Activated CD8-positive, alpha-beta T cell treated with anti-CD3 and anti-CD28 coated beads, Interleukin-2, amount 10 ng/mL, durations not matched to agents 7 days and 5 days (primary cell): ENCODE measurements at places on chromosomes 5 and 9. TPM values are rescaled to one million over a fixed set of nuclear protein-coding genes. Genes with fewer than 3 reads are reported as not detected.

Gene CFAP157
- not detected for total RNA-seq

Gene FGF18
- total RNA-seq = not detected

Gene ELAVL2
- total RNA-seq = not detected

Gene FCN2
- not detected for total RNA-seq

Gene WDR31
- 0.92 TPM for total RNA-seq

Gene PTPRD
- not detected for total RNA-seq

Gene NUTM2F
- total RNA-seq = not detected

Gene ALDH1A1
- not detected for total RNA-seq

Gene TLX3
- total RNA-seq = not detected

Gene SLC34A1
- total RNA-seq = 2.0 TPM

Gene MTAP
- 62.5 TPM for total RNA-seq

DNA sequence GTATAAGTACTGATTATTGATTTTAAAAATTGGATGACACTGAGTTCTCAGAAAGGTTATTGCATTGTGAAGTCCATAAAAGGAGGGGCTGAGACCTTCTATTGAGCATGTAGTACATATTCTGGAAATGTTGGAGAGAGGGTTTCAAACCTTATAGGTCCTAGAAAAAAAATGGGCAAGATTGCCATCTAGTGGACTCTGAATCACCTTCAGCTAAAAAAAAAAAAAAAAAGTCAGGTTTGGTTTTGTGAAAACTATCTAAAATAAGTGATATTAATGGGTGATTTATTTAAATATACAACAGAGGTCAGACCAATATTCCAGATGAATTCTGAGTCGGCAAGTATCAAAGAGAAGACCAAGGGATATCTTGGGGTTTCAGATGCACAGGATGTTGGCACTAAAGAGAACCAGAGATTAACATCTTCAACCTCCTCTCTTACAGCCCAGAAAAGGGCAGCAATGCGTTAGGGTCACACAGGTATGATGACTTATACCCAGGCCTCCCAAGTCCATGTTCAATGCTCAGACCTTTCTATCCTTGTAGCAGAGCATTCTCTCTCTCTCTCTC lies 109.8 kb upstream of the NMUR2 start:
- no peak for DNase-seq

DNA sequence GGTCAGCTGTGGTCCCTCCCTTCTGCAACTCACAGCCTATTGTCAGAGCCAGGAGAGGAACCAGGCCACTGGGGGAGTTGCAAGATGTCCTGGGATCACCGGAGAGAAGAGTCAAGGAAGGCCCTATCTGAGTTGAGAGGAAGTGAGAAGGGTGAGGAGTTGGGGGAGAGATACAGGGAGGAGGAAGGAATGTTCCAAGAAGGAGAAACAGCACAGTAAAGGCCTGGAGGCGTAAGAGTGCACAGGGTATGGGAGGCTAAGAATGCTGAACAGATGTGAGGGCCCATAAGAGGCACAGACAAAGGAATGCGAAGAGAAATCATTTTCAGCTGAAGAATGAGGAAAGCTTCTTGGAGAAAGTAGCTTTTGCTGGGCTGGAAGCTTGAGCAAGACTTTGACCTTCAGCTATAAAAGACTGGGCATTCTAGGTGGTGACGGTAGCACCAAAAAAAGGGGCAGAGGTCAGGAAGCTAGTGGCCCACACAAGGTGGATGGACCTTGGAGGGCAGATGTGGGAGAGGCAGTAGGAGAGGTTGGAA lies 21.6 kb upstream of the CSF1R start:
- peak; percentile 9 for DNase-seq

GRCh38 chr5:57320582-57320981 lies 146.7 kb downstream of the GPBP1 start:
- no peak for DNase-seq

GRCh38 chr5:127549551-127549950 lies 32.1 kb downstream of the PRRC1 start:
- DNase-seq = no peak

- peak; percentile 51 for DNase-seq
Measured at GRCh38 chr9:114282926-114283325, 40.0 kb upstream of the ORM1 start.

DNA sequence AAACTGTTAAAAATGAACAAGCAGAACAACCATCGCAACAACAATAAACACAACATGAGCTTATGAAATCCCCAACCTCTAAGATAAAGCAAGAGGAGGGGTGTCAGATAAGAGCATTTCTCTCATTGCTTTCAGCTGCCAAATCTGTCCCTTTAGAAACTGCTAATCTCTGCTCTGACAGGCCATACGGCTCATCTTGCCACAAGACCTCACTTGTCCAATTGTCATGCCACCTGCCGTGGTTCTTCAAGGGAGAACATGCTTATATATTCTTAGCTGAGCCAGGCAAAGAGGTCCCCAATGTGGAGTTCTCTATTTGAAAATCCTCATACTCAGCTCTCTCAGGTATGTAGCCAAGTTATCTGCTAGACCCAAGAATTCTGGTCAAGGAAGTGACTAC lies 405.0 kb upstream of the TNC start:
- DNase-seq = no peak

GRCh38 chr5:36631154-36631553 lies 24.7 kb downstream of the SLC1A3 start:
- no peak for DNase-seq

- DNase-seq = no peak
Measured at GRCh38 chr5:120140501-120140900, 323.6 kb upstream of the PRR16 start.

DNA sequence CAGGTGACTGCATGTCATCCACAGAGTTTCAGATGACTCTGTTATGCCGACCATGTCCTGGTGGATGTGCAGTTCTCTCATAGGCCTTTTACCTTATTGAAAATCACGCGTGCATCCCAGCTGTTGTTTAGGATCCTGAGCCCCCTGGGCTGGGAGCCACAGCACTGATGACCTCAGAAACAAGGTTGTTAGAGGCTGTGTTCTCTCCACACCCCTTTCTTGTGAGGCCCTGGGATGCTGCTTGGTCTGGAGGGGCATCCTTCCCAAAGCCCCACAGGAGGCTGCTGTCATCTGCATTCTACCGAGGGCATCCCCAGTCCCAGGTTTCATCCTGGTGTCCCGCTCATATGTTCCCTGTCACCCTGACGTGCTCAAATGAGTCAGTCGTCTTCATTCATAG lies 76.5 kb upstream of the IRX4 start:
- DNase-seq = no peak

DNA sequence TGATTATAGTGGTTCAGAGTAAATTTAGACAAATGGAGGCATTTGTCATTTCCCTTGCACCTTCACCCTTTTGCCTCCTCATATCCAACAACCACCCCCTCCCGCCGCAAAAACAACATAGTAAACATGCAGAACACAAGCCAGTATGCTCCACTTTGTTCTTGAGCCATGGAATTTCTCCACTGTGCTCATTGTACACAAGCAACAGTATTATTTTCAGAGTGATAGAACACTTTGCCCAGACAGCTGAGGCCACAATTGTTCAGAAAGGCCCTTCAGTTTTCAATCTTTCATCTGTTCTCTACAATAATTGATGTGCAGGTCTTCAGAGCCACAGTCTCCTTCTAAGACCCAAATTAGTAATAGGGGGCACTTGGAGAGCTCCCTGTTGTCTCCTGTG lies 272.8 kb upstream of the SLC30A5 start:
- no peak for DNase-seq

DNA sequence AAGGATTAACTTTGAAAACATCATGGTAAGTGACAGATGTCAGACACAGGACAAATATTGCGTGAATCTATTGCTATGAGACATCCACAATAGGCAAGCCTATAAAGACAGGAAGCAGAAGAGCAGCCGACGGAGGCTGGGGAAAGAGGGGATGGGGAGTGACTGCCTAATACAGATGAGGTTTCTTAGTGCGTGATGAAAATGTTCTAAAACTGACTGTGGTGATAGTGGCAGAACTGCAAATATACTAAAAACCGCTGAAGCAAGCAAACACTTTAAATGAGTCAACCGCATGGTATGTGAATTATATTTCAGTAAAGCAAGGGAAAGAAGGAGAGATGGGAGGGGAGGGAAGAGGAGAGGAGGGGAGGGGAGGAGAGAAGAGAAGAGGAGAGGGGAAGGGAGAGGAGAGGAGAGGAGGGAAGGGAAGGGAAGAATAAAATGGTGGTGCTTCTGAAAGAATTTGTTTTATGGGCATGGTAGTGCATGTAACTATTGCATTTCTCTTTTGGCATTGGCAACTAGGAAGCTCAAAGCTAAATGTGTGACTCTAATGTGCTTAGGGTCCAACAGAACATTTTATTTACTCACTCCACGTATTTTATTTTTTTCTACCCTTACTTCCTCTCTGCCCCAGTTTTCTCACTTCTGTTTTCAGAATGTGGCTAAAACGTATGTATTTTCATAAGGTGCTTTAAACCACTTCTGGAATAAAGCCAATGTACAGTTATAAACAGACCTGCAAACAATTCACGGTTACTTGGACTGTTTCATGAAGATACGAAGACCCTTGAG lies 21.3 kb downstream of the AKNA start:
- DNase-seq = peak; percentile 59

DNA sequence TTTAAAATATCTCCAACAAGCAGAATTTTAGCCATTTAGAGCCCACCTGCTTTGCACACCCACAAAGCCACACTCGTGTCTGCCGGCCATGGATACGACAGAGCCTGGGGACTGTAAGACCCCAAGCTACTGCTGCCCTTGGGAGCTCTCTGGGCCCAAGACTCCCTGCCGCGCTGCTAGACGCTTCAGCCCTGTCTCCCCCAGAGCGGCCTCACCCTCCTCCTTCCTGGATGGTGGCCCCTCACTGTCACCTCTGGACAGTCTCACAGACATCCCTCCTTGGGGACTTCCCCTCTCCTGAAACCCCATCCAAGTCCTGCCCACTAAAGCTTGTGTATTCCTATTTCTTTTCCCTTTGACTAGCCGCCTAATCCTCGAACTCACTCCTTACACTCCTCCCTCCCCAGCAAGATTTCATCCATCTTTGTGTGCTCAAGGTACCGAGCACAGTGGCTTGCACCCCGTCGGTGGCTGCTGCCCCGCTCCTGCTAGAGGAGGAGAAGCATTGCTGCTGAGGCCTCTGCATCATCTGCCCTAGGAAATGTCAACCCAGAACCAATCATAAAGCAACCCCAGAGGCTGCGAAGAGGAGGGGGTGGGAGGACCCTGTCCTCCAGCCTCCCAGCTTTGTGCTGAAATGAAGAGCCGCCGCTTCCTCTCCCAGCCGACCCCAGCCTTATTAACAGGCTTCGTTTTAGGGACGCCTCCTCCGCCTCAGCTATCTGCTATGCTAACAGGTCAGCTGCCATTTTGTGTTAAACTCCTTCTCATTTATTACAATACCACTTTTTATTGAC lies 71.2 kb downstream of the CFAP77 start:
- DNase-seq = no peak

GRCh38 chr9:35829084-35829763 lies at the start of gene TMEM8B:
Gene TMEM8B (plus strand): TSS chr9:35829228. CDS start chr9:35829448, 220 bp downstream.
- DNase-seq = peak; percentile 96

- DNase-seq = no peak
Measured at GRCh38 chr5:6734243-6734700, 21.0 kb downstream of the TENT4A start.

GRCh38 chr9:134325096-134325812 lies 1.0 kb upstream of the RXRA start:
- no peak for DNase-seq

DNA sequence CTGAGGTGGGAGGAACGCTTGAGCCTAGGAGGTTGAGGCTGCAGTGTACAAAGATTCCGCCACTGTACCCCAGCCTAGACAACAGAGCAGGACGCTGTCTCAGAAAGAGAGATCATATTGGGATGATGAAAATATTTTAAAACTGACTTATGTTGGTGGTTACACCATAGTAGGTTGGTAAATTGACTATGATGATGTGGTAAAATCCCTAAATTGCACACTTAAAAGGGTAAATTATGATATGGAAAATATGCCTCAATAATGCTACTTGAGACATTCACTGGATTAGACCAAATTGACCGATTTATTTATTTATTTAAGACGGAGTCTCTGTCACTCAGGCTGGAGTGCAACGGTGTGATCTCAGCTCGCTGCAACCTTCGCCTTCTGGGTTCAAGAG lies 21.9 kb upstream of the TOR1B start:
- no peak for DNase-seq

- DNase-seq = no peak
Measured at GRCh38 chr5:93090698-93091097, 490.3 kb downstream of the NR2F1-AS1 start.

- no peak for DNase-seq
Measured at GRCh38 chr9:121966706-121967105, 126.4 kb downstream of the TTLL11 start.

DNA sequence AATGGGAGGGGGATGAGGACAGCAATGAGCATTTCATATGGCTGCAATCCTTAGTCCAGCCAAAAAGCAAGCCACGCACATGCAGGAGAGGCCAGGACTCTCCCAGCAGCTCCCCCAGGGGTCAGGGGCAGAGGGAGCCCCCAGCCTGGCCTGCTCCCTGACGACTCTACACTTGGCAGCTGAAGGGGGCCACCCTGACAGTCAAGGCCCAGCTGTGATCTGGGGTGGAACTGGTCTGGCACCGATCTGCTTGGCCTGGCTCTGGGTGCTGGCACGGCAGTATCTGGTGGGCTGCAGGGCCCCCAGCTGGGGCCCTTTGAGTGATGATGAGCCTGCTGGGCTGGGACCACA lies 118.1 kb downstream of the ADAMTS2 start:
- no peak for DNase-seq

- no peak for DNase-seq
Measured at GRCh38 chr9:136995772-136996311, 526 bp downstream of the CLIC3 start.

DNA sequence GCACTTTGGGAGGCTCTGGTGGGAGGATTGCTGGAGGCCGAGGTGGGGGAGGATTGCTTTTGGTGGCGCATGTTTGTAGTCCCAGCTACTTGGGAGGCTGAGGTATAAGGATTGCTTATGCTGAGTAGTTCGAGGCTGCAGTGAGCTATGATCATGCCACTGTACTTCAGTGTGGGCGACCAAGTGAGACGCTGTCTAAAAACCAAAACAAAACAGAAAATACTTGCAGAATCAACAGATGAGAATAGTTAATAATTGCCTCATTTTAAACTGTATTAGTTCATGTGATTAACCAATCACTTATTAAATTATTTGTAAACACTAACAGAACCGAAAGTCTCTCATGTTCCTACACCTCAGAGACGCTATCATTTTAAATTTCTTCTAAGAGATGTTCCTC lies 118.1 kb downstream of the CCDC171 start:
- DNase-seq = no peak

DNA sequence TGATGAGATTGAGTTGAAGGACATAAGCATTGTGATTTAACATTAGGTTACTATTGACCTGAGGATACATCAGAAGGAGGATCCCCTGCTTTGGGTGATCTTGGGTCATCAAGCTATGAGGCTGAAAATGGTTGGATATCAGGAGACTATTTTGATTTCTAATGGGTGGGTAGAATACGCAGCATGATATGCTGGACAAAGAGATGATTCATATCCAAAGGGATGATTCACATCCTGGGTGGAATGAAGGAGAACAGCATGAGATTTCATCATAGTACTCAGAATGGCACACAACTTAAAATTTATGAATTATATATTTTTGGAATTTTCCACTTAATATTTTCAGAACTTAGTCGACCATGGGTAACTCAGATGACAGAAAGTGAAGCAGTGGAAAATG lies 1759.5 kb upstream of the C9orf72 start:
- no peak for DNase-seq

DNA sequence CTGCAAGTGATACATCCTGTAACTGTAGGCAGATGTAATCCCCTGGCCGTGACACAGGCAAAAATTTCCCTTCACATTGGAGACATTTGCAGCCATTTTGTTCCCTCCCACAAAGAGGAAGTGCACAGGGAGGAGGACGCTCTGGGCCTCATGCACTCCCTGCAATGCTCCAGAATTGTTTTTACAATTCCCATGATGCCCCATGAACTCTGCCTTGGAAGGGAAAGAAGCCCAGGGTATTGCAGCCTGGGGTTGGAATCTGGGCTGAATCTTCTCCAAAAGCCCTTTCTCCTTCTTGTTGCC lies 491.7 kb downstream of the CCDC171 start:
- no peak for DNase-seq
